ENCODE measurements at places on chromosomes 4 and X. TPM values are rescaled to one million over a fixed set of nuclear protein-coding genes. Genes with fewer than 3 reads are reported as not detected.

DNA sequence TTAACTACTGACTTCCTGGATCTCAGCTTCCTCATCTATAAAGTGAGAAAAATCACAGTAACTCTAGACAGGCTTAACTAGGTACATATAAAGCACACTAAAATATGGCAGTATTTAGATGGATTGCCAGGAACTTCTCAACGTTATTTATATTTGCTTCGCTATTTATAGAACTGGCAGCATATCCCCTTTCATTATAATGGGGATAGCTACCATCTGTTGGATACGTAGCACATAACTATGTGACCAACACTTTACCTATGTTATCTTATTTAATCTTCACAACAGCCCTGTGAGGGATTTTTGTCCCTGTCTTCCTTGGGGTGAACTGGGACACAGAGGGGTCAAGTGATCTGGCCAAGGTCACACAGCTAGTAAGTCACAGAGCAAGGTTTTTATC lies 64.6 kb downstream of the ENPEP start:
- DNase-seq, result no peak

- DNase-seq, result no peak
These were observed 30.5 kb upstream of the COL25A1 start for GRCh38 chr4:109332926-109333464.

- no peak for DNase-seq
These were observed 76.9 kb downstream of the SLC39A8 start for GRCh38 chr4:102268355-102268754.

DNA sequence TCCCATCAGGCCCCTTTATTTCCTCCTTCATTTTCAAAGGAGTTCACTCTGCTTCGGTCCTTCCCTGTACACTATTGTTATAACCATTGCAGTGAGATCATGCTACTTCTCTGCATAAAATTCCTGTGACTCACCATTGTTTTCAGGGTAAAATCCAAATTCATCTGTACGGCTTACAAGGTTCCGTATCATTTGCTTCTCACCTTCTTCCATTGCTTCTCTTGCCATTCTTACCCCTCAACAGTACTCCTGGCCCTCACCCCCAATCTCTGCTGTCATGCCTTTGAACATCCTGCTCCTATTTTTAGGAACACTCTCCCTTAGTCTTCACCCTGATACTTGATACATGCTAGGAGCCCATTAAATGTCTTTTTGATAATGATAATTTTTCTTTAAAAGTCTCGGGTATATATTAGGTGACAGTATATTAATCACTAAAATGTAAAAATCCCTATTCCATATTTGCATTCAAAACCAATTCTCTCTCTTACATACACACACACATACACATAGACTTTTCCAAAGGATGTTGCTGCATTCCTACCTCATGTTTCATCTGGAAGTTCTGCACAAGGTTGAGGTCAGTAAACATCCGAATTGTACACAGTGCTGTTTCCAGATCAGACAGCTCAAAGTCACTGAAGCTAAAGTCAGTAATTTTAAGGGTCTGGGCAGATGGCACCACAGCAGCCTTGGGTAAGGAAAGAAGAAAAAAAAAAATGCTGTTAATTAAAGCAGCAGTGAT lies 103.4 kb downstream of the PDE5A start:
- peak; percentile 61 for DNase-seq

DNA sequence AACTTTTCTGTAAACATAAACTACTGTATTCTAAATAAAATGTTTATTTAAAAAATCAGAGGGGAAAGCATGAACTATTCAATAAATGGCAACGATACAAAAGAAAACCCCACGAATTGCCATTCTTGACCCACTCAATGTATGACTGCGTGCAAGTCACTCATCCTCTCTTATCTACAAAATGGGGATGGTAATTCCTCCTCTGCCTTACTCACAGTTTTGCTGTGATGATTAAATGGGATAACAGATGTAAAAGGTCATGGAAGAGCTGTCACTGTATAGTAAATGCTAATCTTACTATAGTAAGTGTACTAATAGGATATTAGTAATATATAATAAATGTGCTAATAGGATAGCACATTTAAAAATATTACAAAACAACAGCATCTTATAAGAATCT lies 173.4 kb downstream of the SCFD2 start:
- no peak for DNase-seq

DNA sequence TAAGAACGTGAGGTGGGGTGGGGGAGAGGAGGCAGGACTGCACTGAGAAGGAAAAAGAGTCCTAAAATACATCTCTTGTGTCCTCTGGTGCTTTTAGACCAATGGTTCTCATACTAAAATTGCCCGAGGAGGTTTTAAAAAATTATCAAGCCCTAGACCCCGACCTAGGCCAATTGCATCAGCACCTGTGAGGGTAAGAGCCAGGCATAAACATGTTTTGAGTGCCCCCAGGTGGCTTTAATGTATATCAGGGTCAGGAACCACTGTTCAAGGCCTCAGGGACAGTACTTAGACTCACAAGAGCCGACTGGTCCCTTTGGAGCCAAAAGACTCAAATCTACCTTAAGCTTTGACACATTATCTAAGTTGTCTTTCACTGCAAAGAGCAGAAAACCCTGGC lies 37.5 kb upstream of the TMEM150C start:
- no peak for DNase-seq

- DNase-seq, result peak; percentile 8
These were observed 42.4 kb upstream of the SLC2A9 start for GRCh38 chr4:10063544-10064300.

Gene PRSS48
- total RNA-seq, result not detected

Gene PPP1R3F
- total RNA-seq, result 2.3 TPM

Gene TCEAL3
- total RNA-seq, result 17.8 TPM
